Activated T-cell treated with anti-CD3 and anti-CD28 coated beads for 1 hour (primary cell): ENCODE measurements at places on chromosomes 4 and X.

GRCh38 chr4:168908851-168909273 is 101.2 kb downstream of the CBR4 start:
- no peak for DNase-seq

DNA sequence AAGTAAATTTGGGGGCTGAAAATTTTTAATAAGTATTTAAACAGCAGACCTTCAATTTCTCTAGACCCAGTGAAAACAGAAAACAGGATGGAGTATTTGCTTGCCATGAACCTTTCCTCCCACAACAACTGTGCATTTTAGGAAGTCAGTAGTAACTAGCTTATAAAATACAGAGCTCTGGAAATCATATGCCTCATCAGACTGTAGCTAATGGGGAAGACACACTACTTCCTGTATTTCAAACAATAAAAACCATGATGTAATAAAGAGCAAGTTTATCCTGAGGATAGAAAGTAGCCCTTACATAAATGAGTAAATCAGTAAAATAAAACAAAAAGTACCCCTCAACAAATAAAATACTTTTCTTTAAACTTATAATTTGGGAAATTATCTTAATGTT is 280.1 kb upstream of the ZFP42 start:
- DNase-seq, result no peak

DNA sequence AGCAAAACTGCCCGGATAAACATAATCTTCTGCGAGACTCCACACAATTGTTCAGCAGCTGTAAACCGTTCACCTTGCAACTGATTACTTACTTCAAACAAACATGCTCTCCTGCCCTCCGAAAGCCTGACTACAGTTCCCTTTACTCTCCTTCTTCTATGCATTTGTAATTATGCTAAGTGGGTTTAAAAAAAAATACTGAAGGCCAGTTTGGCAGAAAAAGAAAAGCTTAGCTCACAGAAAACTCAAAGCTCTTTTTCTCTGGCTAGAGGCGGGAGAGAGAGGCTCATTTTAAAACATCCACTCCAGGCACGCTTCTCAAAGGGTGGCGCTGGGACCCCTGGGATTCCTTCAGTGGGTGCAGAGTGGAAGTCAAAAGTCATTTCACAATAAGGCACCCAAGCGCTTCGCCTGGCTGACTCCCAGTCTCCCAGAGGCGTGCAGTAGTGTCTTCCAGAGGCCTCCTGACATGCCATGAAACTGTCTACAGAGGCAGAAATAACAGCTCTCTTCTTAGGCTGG is 1.9 kb downstream of the DHRSX start:
- DNase-seq, result no peak

GRCh38 chr4:62133977-62134376 is 933.9 kb downstream of the ADGRL3 start:
- DNase-seq, result no peak

- DNase-seq, result no peak
These were observed 83.0 kb upstream of the ALG13 start for GRCh38 chrX:111597967-111598366.

GRCh38 chr4:109020861-109021260 is 258.0 kb upstream of the ETNPPL start:
- DNase-seq, result no peak

- no peak for DNase-seq
These were observed 4.9 kb upstream of the MAGEB17 start for GRCh38 chrX:16162391-16162790.

- DNase-seq, result no peak
These were observed 661.5 kb upstream of the FRG1 start for GRCh38 chr4:189279188-189279587.

DNA sequence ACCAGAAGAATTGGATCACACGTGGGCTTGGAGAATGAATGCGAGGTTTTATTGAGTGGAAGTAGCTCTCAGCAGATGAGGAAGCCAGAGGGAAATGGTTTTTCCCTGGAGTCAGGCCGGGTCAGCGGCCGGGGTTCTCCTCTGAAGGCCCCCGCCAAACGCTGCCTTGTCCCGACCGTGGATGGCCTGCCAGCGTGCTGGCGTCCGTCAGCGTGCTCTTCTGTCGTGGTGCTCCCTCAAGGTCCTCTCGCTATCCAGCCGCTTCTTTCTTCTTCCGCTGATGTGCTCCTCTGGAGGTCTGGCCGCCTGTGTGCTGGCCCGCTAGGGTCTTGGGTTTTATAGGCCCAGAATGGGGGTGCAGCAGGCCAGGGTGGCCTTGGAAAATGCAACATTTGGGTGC is 632.2 kb downstream of the TRAM1L1 start:
- no peak for DNase-seq

DNA sequence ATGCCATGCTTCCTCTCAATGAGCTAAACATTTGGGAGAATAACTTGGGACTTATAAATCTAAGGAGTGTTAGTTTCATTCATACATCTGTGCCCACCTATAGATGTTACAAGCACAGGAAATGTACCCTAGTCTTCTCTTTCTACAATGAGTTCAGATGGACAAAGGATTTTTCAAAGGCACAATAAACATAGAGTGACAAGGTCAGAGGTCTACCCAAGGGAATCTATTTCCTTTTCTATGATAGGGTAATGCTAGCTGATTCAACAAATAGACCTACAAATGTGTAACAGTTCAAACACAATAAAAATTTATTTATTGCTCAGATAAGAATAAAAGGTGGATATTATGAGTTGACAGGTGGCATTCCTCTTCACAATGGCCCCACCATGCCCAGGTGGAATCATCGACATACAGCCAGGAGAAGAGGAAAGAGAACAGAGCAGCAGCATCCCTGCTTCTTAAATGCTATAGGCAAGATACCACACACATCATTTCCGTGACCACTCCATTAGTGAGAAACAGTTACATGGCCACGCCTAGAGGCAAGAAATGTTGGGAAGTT is 421.8 kb downstream of the HNRNPD start:
- DNase-seq, result no peak

DNA sequence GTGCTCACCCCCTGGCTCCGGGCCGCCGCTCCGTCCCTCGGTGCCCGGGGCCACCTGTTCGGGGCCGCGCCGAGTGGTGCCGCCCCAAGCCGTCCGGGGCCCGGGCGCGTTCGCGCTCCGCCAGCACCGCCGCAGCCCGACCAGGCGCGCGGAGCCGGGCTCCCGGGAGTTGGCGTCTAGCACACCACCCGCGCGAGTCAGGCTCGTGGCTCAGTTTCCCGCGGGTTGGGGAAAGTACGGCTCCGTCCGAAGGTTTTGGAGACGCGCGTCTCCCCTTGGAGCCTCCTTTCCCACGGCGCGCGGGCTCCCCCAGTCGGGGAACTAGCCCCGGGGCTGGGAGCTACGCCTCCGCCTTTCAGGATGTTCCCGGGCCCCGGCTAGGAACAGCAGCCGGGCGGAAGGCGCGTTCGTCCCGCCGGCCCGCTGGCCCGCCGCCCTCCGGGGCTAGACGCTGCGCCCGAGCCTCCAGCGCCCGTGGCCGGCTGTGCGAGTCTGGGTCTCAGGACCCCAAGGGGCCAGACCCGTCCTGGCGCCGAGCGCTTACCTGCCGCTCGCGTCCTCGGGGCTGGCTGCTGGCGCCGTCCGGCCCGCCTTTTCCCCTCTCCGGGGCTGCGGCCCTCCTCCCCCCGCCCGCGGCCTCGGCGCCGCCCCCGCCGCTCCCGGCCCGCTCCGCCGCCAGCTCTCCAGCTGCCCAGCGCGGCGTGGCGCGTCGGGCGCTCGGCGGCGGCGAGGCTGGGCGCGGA is at the start of gene ADGRG2:
Gene ADGRG2, minus strand, starts transcription at position 571 of the 743 bp plus-strand sequence. CDS start 53,634 bp downstream, outside the sequence.
- DNase-seq, result no peak

- DNase-seq, result no peak
These were observed 548.6 kb downstream of the TLL1 start for GRCh38 chr4:166421556-166422156.

DNA sequence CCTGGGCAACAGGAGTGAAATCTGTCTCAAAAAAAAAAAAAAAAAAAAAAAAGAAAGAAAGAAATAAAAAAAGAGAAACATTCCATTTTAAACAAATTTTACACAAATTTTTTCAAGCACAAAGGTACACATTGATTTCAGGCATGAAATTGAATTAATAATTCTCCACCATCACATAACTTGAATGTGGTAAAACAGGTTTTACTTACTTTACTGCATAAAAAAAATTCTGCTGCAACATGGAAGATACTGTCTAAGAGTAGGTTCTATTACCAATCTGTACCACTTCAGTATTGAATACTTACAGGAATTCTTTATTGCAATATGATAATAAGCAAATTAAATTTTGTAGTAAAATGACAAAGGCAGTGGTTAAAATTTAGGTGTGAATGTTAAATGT is 271.6 kb upstream of the ARSJ start:
- no peak for DNase-seq

- no peak for DNase-seq
These were observed 27.7 kb downstream of the MAEA start for GRCh38 chr4:1317177-1318045.

DNA sequence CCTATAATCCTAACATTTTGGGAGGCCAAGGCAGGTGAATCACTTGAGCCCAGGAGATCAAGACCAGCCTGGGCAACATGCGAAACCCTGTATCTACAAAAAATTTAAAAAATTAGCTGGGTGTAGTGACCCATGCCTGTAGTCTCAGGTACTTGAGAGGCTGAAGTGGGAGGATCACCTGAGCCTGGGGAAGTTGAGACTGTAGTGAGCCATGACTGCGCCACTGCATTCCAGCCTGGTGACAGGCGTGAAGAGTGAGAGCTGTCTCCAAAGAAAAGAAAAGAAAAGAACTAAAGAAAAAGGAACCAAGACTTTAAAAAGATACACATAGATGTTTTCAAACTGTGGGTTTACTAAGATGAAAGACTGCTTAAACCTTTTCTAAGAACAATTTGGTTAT is 129.0 kb downstream of the SPCS3 start:
- no peak for DNase-seq

DNA sequence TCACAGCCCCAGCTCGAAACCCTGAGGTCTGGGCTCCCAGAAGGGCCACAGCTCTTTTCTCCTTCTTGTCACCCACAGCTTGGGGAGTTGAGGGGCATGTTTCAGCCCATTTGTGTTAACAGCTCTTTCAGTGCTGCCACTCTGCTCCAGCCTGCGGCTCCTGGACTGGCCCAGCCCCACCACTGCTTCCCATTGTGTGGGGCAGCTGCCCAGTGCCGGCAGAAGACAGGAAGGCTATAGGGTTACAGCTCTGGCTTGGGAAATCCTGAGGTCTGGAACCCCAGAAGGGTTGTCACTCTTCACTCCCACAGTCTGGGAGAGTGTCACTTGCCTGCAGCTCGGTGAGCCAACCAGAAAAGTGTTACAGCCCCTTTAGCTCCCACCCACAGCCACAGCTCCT is 7.0 kb upstream of the HNRNPD start:
- no peak for DNase-seq

- DNase-seq, result no peak
These were observed 18.5 kb downstream of the ACSL1 start for GRCh38 chr4:184807256-184807655.

DNA sequence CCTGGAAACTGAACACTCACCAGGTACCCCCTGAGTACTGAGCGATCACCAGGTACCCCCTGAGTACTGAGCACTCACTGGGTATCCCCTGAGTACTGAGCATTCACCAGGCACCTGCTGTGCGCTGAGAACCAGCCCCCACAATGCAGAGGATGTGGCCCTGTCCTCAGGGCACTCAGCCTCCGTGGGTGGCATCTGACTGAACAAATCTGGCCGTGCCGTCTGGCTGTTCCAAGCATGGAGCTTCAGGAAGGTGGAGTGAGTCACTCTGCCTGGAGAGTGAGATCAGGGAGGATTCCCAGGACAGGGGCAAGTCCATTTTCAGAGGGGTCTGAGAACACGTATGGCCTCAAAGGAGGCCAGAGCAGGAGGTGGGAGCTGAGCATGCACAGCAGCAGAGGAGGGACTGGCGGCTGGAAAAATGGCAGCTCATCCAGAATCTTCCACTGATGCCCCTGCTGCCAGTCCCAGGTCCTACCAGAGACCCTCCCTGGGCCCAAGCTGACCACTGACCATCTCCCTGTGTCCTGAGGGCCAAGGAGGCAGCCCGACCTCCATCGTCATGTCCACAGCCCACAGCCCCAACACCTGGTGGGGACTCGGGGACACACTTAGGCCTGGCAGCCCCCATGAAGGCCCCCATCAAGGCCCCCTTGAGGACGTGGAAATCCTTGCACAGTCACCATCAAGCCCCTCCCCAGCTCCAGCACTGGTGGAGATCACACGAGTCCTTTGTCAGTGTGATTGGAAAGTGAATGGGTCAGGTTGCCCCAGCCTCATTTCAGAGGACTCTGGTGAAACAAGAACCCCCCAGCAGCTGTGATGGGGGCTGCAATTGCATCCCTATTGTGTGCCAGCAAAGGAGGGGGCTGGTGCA is 94.1 kb downstream of the HMX1 start:
- no peak for DNase-seq

DNA sequence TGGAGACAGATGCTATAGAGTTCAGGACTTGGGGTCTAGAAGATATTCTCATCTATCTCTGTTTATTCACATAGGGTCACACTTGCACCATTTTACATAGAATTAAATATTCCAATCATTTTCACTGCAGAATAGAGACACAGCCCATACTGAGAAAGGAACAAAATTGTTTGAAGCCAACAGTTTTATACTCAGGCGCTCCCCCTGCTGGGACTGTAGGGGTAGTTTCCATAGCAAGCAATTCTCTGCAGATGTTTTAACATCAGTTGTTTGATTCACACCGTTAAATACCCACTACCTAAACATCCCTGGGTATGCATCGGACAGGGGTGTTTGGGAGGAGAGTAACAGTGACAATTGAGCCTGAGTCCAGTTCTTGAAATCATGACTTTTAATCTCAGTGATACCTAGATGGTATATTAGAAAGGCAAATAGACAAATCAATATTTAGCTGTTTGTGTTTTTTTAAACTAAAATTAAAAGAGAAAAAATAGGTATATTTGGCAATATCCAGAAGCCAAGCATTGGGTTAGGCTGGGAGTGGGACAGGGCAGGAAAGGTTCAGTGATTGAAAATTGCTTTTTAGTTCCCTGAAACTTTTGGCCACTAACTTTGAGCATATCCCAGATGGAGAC is 33.8 kb downstream of the LONRF3 start:
- peak; percentile 25 for DNase-seq

DNA sequence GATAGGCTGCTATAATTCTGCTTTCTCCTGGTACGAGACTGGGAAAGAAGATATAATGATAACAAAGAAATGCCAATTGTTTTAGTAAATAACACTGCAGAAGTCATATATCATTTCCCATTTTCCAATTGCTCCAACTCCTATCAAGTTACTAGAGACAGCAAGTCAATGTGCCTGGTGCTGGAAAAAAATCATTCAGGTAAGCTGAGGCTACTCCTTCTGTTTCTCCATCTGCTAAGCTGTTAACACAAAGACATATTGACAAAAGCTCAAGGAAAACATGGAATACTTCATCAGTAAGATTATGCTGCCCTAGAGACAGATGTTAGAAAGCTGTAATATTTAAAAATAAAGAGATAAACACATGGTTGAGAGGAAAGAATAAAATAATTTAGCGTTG is 10.0 kb downstream of the NAA11 start:
- DNase-seq, result no peak
